Stimulated activated CD4-positive, alpha-beta T cell treated with anti-CD3 and anti-CD28 coated beads, Interleukin-2, amount 100 ng/mL, for 24 hours (primary cell): ENCODE measurements at places on chromosomes 4 and X.
A peak's percentile ranks its signal among the peaks of the same experiment; 100 is the strongest.

- no peak for DNase-seq
These were observed 40.9 kb upstream of the IL13RA2 start for GRCh38 chrX:115058276-115058675.

GRCh38 chr4:168877511-168878491 lies 132.3 kb downstream of the CBR4 start:
- no peak for DNase-seq

DNA sequence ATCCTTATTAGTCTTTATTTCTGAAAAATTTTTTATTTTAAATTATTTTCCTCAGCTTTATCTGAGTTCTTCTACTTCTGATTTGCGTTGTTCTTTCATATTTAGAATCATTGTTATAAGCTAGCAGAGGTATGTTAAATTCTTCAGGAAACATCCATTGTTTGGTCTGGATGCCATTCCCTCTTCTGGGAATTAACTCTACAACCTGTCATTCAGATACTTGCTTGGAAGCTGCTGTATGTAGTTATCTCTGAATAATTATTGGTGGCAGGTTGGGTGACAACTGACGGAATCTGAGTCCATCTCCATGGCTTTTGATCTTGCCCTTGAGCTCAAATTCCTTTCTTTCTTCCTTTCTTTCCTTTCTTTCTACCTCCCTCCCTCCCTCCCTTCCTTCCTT lies 61.9 kb downstream of the DDIT4L start:
- DNase-seq, result no peak

DNA sequence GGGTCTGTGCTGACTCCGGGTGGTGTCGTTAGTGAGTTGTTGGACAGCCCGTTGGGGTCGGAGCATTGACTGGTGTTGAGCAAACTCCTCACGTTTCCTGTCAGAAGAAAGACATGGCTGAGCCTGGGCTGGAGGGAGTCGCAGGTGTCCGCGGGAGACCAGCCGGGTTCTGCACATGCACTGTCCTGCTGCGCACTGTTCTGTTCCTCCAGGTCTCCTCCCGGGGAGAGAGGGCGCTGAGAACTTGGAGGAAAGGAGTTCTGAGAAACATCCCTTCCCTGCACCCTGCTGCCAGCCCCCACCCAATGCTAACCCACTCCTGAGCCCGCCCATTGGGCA lies 1.1 kb downstream of the ZNF141 start:
- DNase-seq, result no peak

DNA sequence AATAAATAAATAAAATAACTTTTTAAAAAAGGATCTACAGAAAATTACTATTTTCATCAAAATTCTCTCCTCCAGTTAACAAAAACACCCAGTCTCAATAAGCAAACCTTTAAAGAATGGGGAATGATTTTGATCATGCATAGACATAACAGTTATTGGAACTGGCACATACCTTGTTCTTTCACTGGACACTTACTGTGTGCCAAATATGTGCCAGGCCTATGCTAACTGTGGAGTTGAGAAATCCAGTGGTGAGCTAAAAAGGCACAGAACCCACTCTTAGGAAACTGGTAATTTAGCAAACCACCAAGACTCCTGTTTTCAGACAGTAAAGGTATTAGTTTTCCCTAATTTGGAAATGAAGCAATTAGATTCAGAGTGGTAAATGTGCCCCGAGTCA lies 39.1 kb downstream of the CLOCK start:
- DNase-seq, result no peak

- DNase-seq, result no peak
These were observed 3.2 kb downstream of the TDO2 start for GRCh38 chr4:155906554-155907247.

DNA sequence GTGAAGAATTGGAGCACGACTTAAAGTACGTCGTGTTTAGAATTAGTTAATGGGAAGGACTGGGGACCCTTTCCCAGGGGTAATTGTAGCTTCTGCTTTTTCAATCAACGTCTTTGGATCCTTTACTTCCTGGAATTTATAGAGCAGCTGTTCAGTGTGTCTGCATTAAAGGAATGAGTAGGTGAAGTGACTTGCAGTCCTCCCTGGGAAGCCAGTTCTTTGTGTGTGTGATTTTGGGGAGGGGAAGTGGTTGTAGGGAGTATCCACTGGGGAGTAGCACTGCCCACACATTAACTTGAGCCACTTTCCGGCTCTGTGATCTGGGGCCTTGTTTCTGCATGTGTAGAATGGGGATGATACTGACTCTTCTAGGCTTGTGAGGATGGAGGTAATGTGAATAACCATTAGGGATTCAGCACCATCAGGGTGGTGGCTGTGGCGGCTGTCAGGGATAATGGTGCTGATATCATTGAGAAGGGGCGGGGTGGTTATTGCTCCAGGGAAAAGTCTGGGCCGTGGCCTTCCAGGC lies 54.7 kb downstream of the TMEM131L start:
- no peak for DNase-seq

DNA sequence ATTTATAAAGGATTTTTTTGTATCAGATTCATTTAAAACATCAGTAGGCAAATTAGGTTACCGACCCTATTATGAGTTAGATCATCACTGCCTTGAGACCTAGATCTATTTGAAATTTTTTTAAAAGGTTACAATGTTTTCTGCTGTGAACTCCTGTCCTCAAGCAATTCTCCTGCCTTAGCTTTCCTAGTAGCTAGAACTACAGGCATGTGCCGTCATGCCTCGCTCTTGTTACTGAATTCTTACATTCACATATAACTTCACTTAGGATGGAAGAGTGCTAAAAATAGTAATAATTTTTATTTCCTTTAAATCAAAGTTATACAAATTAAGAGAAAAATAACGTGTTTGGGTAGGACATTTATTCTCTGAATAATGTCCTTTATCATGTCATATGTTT lies 75.5 kb upstream of the MAOA start:
- no peak for DNase-seq

GRCh38 chrX:39176105-39176504 lies 374.8 kb downstream of the MID1IP1 start:
- DNase-seq, result no peak

DNA sequence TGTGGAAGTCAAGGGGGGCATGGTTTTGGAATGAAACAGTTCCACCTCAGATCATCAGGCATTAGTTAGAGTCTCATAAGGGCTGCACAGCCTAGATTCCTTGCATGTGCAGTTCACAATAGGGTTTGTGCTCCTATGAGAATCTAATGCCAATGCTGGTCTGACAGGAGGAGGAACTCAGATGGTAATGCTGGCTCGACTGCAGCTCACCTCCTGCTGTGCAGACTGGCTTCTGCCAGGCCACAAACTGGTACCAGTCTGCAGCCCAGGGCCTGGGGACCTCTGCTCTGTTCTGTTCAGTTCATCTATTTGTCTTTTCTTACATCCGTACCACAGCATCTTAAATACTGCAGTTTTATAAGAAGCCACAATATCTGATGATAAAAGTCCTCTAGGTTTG lies 12.2 kb upstream of the MSL3 start:
- no peak for DNase-seq

GRCh38 chr4:164734484-164734883 lies 19.4 kb upstream of the SMIM31 start:
- DNase-seq, result no peak

GRCh38 chr4:78781924-78782323 lies 5.8 kb downstream of the BMP2K start:
- no peak for DNase-seq

- DNase-seq, result no peak
These were observed 134.0 kb upstream of the MAP9 start for GRCh38 chr4:155510771-155511170.

- DNase-seq, result no peak
These were observed 10.5 kb downstream of the ANTXR2 start for GRCh38 chr4:80062527-80062926.

- peak; percentile 19 for DNase-seq
These were observed at the start of gene SMIM10 for GRCh38 chrX:134990801-134991481. Gene SMIM10, plus strand, starts transcription at chrX:134990991. Its CDS starts 105 bp downstream, at chrX:134991096.

- DNase-seq, result peak; percentile 46
These were observed 8.0 kb downstream of the TBC1D14 start for GRCh38 chr4:6917461-6918271.

DNA sequence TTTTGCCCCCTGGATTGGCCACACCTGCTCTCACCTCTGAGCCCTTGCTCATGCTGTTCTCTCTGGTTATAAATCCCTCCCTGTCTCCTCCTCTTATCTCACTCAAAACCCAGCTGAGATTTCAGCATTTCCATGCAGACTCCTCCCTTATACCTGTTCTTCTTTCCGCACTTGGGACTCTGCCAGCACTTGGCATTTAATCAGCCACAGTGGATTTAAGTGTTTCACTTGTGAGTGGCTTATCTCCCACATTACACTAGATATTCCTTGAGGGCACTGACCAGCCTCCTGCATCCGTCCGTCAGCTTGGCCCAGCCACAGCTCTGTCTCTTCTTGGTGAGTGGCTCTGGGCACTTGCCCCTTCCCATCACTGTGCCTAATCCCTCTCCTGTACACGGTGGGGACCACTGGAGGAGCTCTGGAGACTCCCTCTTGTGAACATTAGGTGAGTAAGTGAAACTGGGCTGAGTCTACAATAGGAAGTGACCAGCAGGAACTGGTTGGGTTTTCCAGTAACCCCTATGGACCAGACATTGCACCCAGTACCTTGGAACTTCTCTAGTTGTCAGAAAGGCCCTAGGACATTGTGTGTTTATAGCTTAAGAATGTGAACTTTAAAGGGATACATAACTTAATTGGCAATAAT lies 19.9 kb downstream of the FGFBP1 start:
- DNase-seq, result no peak

DNA sequence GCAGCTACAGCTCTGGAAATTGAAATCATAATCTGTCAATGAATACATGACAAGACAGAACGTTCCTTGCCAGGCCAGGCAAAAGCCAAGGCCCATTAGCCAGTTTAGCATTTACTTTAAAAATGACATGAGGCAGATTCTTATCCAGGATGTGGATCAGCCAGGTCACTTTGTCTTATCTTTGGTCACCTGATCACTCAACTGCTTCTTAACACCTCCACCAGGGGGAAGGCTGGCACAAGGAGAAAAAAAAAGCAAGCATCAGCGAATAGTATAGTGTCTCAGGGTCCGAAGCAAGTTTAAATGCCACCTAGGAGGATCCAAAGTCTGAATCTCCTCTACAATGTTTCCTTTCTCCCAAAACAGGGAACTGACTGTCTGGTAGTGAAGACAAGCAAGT lies 18.8 kb downstream of the ATP1B4 start:
- DNase-seq, result no peak

GRCh38 chrX:147811803-147812202 lies 99.9 kb upstream of the FMR1 start:
- no peak for DNase-seq

GRCh38 chrX:124145749-124146148 lies 184.2 kb downstream of the STAG2 start:
- no peak for DNase-seq

- DNase-seq, result no peak
These were observed 868.9 kb downstream of the PDHA2 start for GRCh38 chr4:96708766-96709165.

DNA sequence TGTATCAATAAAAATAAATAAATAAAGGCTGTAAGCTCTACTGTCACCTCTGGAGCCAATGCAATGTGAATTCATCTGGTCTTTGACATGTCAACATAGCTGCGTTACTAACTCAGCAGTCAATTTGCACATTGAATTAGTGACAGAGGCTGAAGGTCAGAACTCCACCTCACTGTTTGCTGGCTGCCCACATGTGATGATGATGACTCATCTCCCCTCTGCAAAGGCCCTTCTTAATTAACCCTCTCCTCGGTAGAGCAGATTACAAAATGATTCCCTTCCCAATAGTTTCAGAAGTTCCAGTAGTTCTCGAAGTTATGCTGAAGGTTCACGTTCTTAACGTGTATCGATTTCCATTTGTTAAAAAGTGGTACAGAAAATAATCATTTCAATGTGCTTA lies 1626.0 kb upstream of the TENM3 start:
- DNase-seq, result no peak

GRCh38 chr4:84238247-84239090 lies 260.6 kb downstream of the NKX6-1 start:
- no peak for DNase-seq

- DNase-seq, result no peak
These were observed 187.8 kb upstream of the MBNL3 start for GRCh38 chrX:132676561-132677186.

DNA sequence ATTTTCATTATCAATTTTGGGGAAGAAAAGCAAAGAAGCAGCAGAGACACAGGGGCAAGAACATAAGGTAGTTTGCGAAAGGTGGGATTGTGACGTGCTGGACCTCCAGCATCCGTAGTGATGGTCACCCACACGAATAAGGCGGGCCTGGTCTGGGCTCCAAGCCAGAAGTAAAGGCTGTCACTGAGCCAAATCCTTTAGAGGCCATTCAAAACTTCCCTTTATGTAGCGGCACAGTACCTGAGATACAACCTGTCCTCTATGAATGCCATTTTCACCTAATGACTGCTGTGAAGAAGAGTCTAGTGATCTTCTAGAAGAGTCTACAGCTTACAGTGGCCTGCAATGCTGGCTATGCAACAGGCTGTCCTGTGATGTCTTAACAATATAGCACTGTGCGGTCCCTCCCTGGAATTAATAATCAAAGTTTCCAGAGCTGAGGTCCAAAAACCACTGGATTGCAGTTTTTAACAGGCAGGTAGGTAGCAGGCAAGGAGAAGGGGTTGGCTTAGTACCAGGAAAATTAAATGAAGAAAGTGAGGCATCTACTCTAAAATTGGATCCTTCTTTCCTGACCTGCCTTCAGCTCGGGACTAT lies 56.2 kb downstream of the TRIML1 start:
- no peak for DNase-seq

GRCh38 chrX:18707426-18708049 lies at the start of gene PPEF1:
Gene PPEF1, plus strand, starts transcription at chrX:18707645. Its CDS starts 136 bp downstream, at chrX:18707781.
- no peak for DNase-seq

DNA sequence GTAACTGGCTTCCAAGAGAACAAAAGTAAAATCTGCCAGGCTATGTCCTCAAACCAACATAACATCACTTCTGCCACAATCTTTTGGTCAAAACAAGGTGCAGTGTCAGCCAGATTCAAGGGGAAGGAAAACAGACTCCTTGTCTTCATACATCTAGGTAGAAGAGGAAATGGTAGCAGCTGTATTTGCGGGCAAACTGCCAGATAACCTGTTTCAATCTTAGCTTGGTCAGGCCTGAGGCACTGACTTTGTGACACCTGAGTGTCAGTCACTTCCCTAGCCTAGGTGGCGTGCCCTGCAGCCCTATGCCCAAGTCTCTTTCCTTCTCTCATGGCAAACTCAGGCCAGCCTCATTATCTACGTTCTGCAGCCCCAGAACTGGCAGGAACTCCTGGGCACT lies 146.2 kb upstream of the JADE1 start:
- DNase-seq, result no peak

DNA sequence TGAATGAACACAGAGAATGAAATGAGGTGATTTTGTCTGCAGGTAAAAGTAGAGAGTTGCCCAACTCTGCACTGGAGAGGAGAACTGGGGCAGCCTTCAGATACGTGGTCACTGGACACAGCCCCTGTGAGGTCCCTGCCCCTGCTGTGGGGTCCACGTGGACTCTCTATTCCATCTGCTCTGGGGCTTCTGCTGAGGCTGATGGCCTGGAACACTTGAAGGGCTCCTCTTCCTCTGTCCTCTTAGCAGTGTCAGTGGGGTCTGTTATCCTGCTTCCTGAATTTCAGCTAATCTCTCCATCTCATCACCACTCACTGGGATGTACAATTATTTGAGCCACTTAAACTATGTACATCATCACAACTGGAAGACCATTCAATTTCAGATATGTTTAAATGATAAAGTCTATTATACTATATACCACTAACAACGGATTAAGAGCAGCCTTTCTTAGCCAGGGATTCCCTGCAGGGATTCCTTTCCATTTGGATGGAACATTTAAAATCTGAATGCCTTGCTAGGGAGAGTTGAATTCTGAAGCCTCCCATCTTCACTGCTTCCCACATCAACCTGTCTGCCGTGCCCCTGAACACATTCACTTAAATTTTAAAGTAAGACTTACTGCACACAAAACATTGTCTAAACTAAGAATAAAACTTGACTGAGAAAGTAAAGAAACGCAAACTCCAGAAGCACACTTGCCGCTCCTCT lies 74.0 kb downstream of the CC2D2A start:
- no peak for DNase-seq
